ENCODE measurements at places on chromosomes 11 and 22.

DNA sequence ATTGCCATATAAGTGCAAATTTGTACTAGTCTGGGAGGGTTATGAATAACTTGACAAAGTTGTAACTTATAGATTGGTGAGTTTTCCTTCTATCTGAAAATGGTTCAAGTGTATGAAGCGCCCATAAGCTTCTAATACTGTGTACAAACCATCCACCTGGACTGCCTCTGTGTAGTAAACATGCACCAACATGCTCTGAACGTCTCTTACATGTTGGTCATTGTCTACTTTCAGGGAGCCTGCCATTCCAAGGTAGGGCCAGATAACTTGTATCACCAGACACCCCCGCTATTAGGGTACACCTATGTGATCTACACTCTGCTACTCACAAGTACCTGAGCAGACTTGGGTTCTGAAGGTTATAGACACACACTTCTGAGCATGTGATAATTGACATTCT lies 735.5 kb upstream of the API5 start:
- no peak for DNase-seq

DNA sequence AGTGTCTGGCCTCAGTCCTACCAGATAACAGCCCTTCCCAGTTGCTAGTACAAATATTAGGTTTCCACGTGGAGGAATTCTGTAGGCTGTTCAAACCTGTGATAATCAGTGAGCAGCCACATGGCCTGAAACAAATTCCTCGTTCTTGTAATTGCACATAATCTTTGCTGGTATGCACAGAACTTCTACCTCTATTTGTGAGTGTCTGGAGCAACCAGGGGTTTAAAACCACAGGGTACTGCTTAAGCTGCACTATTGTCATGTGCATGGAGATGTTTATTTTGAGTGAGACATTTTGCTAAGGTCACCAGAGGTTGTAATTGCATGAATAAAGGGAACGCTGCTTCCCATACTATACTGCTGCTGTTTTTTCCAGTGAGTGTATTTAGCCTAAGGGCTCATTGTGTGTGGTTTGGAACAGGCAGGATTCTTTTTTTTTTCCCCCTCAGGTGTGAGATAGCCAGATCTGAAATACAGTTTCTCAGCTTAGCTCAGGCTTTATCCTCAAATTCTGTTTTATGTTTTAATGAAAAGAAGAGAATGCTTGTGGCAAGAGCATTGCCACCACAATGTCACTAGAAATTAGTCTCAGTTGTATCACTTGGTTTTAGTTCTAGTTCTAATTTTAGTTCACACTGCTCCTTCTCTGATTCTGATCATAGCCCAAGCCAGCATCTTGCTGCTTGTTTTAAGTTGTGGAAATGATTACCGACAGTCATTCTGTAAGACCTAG lies 60.5 kb downstream of the CYB5R2 start:
- DNase-seq, result no peak

- DNase-seq, result no peak
Observed at GRCh38 chr22:30647536-30647935, 12.0 kb downstream of the SLC35E4 start.

GRCh38 chr11:1092919-1093318 lies 18.2 kb downstream of the MUC2 start:
- no peak for DNase-seq

DNA sequence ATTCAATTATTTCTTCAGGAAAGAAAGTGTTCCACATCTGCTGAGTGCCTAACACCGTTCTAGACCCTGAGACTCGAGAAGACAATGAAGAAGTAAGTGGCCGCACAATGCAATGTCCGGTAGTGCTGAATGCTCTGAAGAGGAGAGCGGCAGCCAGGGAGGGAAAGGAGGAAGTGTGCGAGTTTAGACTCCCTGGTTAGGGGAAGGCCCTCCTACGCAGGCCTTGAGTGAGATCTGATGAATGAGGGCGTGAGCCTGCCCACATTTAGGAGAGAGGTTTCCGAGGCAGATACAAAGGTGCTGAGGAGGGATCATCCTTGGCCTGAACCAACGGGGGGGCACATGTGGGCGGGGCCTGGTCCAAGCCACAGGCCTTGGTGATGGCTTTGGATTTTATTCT lies 558.6 kb downstream of the NTM start:
- no peak for DNase-seq

DNA sequence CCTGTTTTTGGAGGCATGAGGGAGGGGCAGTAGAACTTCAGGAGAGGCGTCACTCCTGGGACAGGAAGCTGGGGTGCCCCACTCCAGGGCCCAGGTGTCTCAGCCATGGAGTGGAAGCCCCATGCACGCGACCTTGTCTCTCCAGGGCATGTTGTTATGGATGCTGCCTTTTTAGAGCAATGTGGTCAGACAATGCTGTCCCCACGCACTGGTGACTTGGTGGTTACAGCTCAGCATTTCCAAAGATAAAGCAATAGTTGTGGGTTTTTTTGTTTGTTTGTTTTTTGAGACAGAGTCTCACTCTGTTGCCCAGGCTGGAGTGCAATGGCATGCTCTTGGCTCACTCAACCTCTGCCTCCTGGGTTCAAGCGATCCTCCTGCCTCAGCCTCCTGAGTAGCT lies 22.3 kb downstream of the EIF4G2 start:
- no peak for DNase-seq

DNA sequence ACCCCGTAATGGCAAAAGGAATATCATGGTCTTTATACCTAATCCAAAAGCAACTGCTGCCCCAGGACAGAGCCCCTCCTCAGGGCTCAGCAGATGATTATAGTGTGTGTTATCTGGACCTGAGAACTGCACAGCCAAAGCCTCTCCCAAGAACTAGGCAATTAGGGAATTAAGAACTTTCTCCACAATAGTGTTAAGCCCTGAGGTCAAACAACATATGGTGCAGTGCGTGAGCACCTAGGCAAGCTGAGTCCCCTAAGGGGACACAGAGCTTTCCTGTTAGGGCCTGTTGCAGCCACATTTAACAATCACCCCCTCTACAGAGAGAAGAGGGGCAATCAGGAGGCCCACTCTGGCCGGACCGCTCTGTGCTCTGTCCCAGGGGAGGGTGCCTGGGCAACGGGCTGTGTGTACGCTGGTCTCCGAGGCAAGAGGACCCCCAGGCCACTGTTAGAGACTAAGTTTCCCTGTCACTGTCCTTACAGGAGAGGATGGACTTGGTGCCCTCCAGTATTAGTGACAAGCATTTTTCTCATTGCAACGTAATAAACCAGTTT lies 1.4 kb upstream of the KCNJ5 start:
- DNase-seq, result no peak

DNA sequence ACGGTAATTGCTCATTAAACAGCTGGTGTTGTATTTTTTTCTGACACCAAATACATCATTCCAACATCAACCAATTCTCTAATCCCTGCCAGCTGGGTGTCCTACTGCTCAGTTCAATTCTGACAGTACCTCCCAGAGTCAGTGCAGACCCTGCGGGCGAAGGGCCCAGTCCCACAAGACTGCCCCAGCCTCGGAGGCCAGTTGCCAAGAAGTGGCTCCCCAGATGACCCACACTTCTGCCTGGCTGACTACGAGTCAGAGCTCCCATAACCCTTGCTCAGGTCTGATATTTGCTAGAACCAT lies 147.2 kb downstream of the CTTN start:
- DNase-seq, result no peak

- DNase-seq, result no peak
Observed at GRCh38 chr11:2115308-2115707, 23.9 kb downstream of the IGF2 start.

- no peak for DNase-seq
Observed at GRCh38 chr11:60831501-60832079, 10.3 kb upstream of the CCDC86 start.

DNA sequence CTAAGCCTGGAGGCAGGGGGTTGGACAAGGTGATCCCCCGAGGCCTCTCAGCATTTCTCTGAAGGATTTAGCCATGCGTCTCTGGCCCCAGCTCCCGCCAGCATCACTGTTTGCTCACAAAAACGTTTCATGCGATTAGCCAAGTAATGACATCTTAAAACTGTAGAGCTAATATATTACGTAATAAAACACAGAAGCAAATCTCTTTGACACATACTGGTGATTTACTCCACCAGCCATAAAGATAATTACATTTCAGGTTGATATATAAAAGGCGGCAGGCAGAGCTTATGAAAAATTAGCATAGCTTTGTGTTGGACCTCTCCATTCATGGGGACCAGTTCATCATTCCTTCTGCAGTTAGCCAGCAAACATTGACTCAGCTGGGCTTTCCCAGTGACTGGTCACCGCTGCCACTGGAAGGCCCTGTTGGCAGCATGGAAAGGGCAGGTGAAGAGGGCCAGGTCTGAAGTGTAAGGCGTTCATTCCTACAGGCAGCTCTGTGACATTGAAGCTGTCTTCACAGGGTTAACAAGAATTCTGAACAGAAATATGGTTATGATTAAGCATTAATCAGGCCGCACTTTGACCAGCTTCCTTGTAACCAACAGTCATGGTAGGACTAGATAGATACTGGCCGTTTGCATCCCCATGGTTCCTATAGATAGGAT lies 150.3 kb downstream of the NECTIN1 start:
- no peak for DNase-seq

GRCh38 chr11:80595011-80595410 lies 1154.2 kb upstream of the TENM4 start:
- DNase-seq, result no peak

DNA sequence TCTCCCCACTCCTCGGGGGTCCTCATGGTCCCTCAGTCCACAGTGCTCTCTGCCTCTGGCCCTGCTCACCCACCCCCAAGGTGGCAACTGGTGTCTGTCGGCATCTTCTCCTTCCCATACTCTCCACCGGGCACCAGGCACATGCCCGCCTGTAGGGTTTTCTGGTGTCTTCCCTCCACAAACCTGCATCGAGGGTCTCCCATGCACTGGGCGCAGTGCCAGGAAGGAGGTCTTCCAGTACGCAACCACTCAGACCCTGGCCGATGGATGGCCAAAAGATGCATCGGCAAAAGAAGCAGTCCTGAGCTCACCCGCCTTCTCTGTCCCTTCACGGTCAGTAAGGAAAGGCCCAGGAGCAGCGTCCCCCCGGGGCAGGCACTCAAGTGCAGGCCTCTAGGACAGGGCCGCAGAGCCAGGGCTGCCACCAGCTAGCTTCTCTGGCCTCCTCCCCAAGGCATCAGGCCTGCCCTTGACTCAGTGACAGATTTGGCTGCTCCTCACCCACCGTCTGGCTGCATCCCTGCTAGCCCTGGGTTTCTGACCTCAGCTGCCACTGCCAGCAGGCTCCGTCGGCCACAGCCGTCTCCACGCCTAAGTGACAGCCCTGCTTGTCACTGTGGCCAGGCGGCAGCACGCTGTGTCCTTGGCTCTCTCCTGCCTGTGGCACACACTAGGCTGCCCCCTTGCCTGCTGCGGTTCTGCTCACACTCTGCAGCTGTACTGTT lies 32.1 kb upstream of the IGSF9B start:
- no peak for DNase-seq

DNA sequence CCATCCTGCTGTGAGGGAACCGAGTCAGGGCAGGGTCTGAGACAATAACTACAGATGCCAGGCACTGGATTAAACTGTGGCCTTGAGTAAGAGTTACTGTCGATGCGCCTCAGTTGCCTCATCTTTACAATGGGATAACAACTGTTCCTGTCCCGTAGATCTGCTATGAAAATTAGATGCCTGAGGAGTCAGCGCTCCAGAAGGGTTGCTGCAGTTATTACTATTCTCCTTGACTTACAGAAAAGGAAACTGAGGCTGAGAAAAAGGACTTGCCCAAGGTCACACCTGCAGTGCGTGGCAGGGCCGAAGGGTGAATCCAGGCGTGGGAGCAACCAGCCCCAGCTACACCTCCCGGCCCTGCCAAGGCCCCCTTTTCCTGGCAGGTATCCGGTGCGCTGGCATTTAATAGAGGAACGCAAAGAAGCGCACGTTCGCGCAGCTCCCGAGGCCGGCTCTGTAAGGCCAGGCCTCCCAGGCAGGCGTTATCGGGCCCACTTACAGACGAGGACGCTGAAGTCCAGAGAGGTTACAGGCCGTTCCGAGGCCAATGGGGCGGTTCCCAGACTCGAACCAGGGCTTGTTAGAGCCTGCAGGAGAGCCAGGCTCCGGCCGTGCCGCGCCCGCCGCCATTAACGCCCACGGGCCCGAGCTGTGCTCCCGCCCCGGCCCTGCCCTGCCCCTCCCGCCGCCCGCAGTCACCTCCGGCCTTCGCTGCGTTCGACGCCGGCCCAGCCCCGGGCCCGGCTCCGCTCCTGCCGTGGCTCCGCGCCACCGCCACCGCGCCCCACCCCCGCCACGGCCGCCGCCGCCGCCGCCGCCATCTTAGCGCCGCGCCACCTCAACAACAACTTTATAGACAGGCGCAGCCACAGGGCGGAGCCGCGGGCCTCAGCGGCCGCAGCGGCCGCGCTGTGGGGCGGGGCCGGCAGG lies at the start of gene C11orf68:
TSS of gene C11orf68 (minus strand) at position 852 of the 930 bp plus-strand sequence. CDS start at position 821, 31 bp downstream.
- DNase-seq, result no peak

GRCh38 chr11:18578975-18579598 lies 9.4 kb downstream of the UEVLD start:
- DNase-seq, result no peak

DNA sequence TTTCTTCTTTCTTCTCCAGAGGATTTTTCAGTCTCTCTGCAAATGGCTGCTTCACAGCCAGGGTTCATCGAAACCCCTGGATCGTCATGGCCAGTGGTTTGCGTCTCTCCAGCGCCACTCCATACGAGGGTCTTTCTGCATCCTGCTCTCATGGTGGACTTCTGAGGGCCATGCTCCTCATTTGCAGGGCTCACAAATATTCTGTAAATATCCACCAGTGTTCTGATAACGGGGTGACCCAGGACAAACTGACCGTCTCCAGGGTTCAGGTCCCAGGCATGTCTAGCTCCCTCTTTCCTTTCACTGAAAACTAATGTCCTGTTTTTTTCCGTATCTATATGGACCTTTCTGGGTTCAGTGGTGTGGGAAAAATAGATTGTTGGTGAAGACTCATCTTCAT lies 15.7 kb upstream of the VPREB1 start:
- DNase-seq, result no peak

- no peak for DNase-seq
Observed at GRCh38 chr22:39845529-39845928, 48.0 kb downstream of the ENTHD1 start.

DNA sequence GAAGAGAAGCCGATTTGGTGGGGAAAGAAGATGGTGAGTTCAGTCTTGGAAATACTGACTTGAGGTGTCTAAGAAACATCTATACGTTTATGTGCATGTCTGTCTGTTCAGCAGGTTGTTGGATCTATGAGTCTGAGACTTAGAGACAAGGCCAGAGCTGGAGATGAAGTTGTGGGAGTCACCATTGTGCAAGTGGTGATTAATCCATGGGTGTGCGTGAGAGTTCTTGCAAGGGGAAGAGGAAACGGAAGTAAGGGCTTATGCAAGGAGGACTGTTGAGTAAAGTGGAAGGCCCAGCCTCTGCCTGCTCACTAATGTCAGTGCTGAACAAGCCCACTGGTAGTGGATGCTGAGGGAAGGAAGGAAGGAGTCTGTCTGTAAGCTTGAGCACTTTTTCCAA lies 9.7 kb downstream of the TMEM45B start:
- no peak for DNase-seq

GRCh38 chr11:130725421-130726233 lies 190.7 kb downstream of the SNX19 start:
- DNase-seq, result no peak

DNA sequence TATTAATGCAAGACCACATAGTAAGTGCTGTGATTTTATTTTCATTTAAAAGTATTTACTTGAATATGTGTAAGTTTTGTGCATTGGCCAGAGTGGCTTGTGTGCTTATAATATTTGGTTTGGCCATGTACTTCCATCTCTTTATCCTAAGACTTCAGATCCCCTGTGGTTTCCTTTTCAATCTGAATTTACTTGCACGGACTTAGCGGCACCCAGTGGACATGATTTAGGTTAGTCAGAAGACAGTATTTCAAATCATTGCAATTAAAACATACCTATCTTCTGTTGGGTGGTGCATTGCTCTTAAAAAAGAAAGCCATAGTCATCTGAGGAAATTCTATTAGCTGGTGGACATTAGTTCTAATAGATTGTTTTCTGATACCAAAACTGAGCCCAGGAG lies 30.7 kb downstream of the PIWIL4 start:
- no peak for DNase-seq

All from activated CD4-positive, alpha-beta T cell treated with anti-CD3 and anti-CD28 coated beads, Interleukin-2, amount 50 U/mL, for 4 hours (primary cell).